ENCODE measurements at places on chromosomes 5 and 9.

- DNase-seq = no peak
These were observed 371.5 kb downstream of the PRELID2 start for GRCh38 chr5:145463634-145464033.

DNA sequence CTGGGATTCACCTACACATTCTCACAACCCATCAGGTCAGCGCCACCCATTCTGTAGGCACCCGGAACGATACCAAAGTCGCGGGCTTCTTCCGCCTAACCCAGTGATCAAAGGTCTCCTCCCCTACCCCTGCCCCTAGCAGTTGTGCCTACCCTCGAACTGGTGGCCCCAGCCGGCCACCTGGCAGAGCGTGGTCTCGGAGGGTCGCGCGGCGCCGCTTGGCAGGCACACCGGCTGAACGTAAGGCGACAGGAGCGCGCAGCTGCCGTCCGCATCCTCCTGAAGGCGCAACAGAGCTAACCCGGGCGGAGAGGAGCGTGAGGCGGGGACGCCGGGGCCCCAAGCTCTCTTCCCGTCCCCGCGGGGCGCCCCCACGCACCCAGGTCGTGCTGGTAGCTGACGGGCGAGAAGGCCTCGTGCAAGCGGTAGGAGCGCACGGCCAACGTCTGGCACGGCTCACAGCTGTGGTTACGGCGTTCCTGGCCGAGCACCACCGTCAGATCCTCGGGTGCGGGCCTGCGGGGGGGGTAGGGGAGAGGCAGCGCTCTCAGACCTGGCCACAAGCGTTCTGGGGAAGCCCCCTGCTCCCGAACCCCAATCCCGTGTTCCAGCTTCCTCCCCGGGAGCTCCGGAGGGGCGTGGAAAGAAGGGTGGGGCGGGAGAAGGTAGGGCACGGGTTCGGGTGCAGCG lies 2.8 kb upstream of the PFN3 start:
- DNase-seq = no peak

GRCh38 chr5:35963381-35963843 lies 25.0 kb upstream of the CAPSL start:
- no peak for DNase-seq

DNA sequence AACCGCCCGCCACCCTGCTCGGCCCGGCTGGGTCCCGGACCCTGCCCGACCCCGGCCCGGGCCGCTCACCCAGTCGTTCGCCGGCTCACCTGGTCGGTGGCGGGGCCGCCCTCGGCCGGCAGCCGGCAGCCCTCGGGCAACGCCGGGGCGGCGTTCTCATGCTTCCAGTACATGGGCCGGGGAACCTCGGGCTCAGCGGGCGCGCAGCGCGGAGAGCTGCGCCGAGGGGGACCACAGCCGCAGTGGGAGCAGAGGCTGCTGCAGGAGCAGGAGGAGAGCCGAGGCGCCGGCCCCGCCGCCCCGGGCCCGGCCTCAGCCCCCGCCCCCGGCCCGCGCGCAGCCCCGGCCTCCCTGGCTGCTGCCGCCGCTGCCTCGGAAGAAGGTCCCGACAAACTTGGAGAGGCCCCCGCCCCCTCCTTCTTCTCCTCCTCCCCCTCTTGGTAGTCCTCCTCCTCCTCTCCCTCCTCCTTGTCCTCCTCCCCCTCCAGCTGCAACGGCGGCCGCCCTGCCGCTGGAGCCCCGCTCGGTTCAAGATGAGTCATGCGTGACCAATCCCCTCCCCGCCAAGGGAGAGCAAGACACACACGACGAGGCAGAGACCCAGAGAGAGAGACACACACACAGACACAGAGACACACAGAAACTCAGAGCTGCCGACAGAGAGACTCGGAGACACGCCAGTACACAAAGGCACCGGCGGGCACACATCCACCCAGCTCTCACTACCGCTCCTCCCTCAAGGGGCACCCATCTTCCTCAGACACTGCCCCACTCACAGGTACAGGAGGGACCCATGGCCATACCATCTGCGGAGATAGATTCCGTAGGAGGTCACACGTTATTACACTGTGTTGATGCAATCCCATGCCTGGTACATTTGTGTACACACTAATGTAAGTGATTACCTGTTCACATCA lies at the start of gene LHX6:
Gene LHX6 (minus strand): TSS at position 390 of the 917 bp plus-strand sequence. CDS start 217 bp downstream, at position 173.
- DNase-seq = no peak

DNA sequence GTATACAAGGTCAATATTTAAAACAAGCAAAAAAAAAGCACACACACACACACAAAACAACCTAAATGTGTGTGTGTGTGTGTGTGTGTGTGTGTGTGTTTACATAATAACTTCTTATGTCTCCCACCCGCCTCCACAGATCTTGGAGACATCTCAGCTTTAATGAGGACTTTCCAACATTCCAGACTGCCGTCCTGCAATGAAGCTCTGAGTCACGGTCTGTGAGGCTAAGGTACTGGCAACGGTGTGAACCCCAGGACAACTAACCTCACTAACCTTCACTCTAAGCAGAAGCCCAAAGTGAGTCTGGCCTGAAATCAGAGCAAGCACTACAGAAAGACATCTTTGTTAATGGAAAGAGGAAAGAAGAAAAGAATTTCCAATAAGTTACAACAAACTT lies 22.3 kb downstream of the ZNF474 start:
- no peak for DNase-seq

- DNase-seq = no peak
These were observed 207.2 kb downstream of the GADD45G start for GRCh38 chr9:89811886-89812450.

GRCh38 chr5:154092356-154093141 lies 53.8 kb downstream of the MFAP3 start:
- no peak for DNase-seq

- no peak for DNase-seq
These were observed 39.0 kb upstream of the DEPDC1B start for GRCh38 chr5:60738933-60739332.

- peak; percentile 30 for DNase-seq
These were observed 3.8 kb downstream of the FAM219A start for GRCh38 chr9:34454571-34455065.

GRCh38 chr5:102511666-102512065 lies 12.9 kb upstream of the SLCO6A1 start:
- DNase-seq = no peak

- peak; percentile 48 for DNase-seq
These were observed 381.8 kb downstream of the ADGRV1 start for GRCh38 chr5:90940227-90940995.

DNA sequence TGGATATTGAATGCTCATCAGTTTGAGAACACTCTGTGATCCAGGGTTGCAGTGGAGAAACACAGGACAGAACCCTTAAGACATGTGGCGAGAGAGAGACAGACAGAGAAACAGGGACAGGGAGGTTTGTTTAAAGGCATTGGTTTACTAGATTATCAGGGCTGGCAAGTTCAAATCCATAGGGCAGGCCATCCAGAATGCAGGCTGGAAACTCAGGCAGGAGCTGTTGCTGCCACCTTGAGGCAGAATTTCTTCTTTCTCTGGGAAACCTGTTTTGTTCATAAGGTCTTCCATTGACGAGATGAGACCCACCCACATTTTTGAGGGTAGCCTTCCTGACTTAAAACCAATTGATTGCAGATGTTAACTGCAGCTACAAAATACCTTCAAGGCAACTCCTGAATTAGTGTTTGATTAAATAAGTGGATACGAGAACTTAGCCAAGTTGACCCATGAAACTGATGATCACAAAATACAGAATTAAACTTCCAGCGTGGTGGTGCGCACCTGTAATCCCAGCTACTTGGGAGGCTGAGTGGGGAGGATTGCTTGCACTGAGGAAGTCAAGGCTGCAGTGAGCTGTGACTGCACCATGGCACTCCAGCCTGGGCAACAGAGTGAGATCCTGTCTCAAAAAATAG lies 55.9 kb downstream of the NSUN2 start:
- peak; percentile 35 for DNase-seq

- DNase-seq = no peak
These were observed 64.2 kb downstream of the SCAMP1 start for GRCh38 chr5:78424665-78425064.

Measured in NCI-H2227 treated with DMSO at 0.1 percent for 48 hours (cell line).